Stimulated activated CD4-positive, alpha-beta T cell treated with anti-CD3 and anti-CD28 coated beads, Interleukin-15, amount 100 ng/mL, for 1 hour (primary cell): ENCODE measurements at places on chromosomes 11 and 22.

GRCh38 chr22:48783821-48784266, 1043.8 kb downstream of the BRD1 start:
- DNase-seq: no peak

DNA sequence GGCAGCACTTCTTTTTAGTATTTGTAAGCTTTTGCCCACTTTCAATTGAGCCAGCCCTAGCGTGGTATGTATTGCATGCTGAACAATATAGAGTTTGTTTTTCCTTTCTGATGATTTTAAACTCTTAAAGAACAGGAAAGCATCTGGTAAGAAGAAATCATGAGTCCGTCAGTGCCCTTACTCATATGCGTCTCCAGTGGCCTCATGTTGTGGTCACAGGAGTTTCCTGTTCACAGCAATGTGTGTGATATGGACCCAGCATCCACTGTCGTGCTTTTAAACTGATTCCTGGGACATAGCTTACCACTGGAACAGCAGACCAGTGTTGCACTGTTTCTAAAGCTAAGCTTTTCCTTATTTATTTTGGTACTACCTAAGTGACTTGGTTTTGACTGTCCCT, 40.1 kb downstream of the BID start:
- DNase-seq: no peak

GRCh38 chr11:70913715-70914231, 338.6 kb downstream of the SHANK2 start:
- DNase-seq: no peak

DNA sequence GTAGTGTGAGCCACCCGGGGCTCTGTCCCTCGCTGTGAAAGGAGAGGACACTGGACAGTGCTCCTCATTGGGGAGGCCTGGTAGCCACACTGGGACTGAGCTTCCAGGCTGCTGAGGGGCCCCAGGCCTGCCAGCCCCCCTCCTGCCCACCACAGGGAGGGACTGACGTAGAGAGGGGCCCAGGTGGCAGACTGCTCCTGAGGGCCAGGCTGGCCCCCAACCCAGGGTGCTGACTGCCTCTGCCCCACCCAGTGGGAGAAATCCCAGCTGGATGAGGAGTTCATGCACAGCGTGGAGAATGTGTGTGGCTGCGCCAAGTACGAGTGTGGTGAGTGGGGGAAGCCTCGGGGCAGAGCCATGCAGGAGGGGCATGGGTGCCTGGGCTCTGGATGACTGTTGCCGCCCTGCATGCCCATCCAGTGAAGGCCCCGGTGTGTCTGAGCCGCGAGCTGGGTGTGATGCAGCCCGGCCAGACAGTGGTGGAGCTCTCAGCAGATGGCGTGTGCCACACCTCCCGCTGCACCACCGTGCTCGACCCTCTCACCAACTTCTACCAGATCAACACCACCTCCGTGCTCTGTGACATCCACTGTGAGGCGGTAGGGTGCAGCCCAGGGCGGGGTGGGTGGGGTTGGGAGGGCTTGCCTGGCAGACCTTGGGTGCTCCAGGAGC, 78.7 kb upstream of the MYOD1 start:
- DNase-seq: no peak

GRCh38 chr11:69437001-69437875, 44.2 kb upstream of the LINC01488 start:
- DNase-seq: no peak

GRCh38 chr11:123892031-123892430, 6.6 kb upstream of the TMEM225 start:
- no peak for DNase-seq

DNA sequence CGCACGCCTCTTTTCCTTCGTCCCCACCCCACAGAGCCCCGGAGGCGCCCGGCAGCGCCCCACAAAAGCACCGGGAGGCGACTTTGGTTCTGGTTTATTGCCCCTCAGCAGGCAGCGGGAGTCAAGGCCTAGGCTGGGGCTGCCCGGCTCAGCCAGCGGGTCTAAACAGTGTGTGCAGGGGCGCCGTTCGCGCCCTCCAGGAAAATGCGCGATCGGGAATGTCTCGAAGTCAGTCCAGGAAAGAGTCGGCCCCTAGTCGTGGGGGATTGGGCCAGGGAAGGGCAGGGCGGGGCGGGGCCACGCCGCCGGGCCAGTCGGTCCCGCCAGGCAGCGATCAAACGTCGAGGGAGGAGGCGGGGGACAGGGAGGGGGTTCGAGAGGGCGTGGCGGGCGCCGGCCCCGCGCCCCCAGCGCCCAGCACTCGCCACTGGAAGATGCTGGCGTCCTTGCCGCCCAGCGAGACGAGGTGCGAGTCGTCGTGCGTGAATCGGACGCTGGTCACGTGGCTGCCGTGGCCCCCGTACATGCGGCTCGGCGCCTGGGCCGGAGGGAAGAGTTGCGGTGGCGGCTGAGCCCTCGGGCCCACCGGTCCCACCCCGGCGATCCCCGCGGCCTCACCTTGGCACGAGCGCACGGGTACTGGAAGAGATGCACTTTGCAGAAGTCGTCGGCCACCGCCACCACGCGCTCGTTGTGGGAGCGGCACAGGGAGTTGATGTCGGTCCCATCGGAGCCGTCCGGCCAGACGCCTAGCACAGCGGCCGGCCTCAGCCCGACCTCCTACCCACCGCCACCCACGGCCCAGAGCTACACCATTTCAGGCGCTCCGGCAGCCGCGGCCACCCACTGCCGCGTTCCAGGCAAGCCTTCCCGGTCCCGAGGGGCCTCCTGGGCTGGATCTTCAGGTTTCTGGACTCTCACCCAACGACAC, 741 bp upstream of the MTA2 start:
- no peak for DNase-seq

DNA sequence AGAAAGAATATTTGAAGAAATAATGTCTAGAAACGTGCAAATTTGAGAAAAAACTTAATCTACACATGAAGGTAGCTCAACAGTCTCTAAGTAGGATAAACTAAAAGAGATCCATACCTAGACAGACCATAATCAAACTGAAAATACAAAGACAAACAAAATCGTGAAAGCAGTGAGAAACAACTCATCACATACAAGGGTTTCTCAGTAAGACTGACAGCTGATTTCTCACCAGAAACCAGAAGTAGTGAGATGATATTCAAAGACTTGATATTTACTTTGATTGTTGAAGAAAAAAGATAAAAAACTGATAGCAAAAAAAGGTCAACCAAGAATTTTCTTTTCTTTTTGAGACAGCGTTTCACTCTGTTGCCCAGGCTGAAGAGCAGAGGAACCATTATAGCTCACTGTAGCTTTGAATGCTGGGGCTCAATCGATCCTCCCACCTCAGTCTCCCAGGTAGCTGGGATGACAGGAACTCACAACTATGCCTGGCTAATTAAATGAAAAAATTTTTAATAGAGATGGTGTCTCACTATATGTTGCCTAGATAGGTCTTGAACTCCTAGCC, 17.4 kb downstream of the NPAT start:
- no peak for DNase-seq

- DNase-seq: no peak
Measured at GRCh38 chr22:48393041-48393370, 1434.7 kb downstream of the BRD1 start.

DNA sequence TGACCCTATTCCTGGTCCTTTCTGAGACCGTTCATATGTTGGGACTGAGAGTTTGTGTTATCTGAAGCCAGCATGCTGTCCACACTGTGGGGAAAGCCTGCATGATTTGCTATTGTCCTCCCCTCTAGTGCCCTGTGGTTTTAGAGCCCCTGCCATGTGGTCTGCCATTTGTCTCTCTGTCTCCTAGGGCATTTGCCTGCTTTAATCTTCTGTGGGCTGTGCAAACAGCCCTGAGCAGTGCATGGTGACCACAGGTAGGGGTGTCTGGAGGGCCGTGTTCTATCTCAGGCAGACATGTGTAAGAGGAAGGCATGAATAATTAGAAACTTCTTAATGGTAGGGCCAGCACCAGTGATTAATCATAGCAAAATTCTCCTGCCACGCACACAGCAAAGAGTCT, 23.0 kb downstream of the AMPD3 start:
- no peak for DNase-seq

DNA sequence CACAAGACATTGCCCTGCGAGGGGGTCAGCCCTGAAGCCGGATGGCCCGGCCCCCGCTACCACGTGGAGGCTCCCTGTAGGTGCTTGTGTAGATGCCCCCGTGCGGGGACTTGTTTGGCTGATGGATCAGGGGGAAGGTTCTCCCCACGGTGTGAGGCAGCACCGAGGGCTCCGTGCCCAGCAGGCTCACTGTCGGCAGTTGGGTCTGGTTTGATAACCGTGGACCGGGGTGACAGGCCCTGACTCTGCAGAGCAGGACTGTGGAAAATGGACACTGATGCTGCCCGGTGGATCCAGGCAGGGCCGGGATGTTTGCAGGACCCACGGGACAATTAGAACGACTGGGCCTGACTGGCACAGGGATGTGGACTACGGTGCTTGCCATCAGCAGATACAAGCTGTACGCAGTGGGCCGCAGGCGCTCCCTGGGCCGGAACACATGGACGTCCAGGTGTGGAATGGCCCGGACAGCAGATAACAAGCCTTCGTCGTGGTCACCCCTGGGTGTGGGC, 19.0 kb downstream of the KCNQ1 start:
- DNase-seq: no peak

DNA sequence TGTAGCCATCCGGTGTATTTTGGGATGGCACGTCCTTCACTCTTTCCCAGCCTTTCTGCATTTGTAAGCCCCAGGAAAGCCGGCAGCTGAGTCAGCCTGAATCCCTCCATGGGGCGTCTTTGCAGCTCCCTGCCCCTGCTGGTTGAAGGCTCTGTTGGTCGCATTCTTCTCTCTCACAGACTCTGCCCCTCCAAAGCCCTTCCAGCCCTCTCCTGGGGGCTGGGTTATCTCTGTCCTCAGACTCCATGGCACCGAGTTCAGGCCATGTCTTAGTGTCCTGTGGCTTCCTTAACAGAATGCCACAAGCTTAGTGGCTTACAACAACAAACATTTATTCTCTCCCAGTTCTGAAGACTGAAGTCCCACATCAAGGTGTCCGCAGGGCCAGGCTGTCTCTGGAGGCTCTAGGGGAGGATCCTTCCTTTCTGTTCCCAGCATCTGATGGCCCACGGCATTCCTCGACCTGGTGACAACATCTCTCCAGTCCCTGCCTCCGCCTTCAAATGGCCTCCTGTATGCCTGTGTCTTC, 62.2 kb downstream of the BCR start:
- no peak for DNase-seq

GRCh38 chr11:62406034-62406433, 12.8 kb upstream of the SCGB1A1 start:
- no peak for DNase-seq

GRCh38 chr11:3230636-3231549, 1.3 kb downstream of the MRGPRE start:
- DNase-seq: no peak

- DNase-seq: no peak
Measured at GRCh38 chr11:47392546-47393162, 14.3 kb upstream of the SPI1 start.

- no peak for DNase-seq
Measured at GRCh38 chr22:36015155-36015810, 13.3 kb downstream of the RBFOX2 start.

DNA sequence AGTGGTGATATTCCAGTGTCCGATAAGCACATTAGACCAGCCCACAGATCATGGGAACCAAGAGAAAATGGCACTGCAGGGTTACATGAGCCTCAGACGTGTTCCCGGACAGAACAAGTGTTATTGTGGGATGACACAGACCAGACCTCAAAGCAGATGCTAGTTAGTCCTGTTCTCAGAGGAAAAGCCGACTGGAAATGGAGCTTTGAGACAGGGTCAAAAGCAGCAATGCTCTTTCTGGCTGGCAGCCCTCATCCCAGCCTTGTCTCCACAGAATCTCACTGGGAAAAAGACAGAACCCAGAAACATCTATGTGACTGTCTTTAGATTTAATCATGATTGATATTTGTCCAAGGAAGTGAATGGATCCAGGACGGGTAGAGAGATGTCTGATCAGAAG, 506.8 kb downstream of the INSC start:
- DNase-seq: no peak

GRCh38 chr22:50207383-50208140, 6.8 kb downstream of the SELENOO start:
- no peak for DNase-seq

GRCh38 chr11:13841393-13841792, 121.1 kb upstream of the SPON1 start:
- DNase-seq: no peak

DNA sequence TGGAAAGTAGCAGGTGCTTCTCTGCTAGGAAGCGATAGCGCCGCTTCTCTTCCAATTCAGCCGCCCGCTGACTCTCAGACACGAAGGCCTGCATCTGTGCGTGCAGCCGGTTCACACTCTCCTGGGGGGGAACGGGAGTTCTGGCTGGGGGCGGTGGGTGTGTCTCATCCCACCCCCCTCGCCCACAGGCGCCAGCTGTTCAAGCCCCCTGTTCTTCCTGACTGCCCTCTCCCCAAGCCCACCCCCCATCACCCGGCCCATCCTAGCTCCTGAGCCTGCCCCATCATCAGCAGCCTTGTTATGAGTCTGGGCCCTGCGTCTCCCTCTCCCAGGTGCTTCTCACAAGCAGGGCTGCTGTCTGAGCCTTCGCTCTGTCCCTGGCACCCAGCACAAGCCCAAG, 13.1 kb upstream of the SLC16A8 start:
- DNase-seq: no peak
